ENCODE measurements at places on chromosomes 2 and 18.

- DNase-seq, result no peak
Measured at GRCh38 chr2:55452879-55453278, 33.2 kb upstream of the CCDC88A start.

DNA sequence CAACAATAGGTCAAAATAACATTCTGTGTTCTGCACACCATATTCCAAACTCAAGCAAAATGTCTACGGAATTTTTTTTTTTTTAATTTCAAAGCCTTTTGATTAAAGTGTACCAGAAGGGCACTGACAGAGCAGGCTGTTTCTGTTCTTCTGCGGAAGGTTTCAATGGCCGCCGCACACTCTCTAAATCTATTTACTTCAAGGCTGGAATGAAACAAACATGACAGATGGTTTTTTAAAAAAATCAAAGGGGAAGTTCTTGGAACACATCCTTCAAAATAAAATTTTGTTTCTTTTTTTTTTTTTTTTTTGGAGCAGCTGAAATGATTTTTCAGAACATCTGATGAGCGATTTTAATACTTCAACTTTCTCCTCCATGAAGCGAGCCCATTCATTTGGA lies 259.1 kb downstream of the TXNL1 start:
- DNase-seq, result no peak

- peak; percentile 65 for DNase-seq
Measured at GRCh38 chr2:125643585-125643984, 1012.4 kb upstream of the GYPC start.

GRCh38 chr2:177724398-177725287 lies 332.1 kb downstream of the AGPS start:
- peak; percentile 81 for DNase-seq

DNA sequence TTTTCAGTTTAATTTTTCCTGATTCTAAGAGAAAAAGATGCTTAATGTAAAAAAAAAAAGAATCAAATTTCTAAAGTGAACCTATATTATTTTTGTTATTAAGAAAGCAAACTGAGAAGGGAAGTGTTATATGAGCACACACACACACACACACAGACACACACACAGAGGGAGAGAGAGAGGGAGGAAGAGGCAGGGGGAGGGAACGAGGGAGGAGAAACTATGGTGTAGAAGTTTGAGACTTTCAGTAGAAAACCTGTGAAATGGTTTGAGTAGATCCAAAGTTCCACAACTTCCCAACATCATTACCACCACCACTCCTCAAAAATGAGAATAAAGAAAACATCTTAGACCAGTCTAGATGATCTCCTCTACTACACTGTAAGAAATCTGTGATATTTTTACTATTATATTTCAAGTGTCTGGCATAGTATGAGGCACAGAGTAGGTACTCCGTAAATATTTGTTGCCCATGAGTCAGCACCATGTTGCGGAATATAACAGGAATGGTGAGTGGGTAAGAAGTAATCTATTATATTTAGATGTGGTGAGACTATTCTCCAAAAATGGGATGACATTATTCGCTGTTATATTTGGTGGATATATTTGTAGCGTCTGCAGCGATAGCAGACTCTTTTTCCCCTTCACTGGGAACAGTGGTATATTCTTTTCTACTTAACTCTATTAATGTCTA lies 149.4 kb upstream of the DNMT3A start:
- peak; percentile 9 for DNase-seq

GRCh38 chr18:61922435-61922834 lies 29.6 kb upstream of the RNF152 start:
- DNase-seq, result no peak

- no peak for DNase-seq
Measured at GRCh38 chr2:102809291-102810189, 47.7 kb downstream of the TMEM182 start.

- no peak for DNase-seq
Measured at GRCh38 chr2:42614838-42615237, 46.4 kb downstream of the MTA3 start.

DNA sequence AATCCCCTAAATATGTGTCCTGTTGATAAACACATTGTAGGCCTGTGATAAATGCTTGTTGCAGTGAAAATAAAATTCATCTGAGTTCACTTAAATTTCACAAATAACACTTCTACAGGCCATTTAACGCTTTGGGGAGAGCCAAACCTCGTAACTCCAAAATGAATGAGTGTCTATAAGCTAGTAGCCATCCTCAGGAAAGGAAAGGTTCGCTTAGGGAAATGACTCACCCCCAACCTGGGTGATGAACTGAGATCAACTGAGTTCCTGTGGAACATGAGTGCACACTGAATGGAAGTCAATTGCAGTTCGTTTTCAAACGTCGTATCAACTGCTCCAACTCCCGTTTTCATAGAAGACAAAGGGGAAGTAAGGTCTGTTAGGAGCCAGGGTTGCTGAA lies 527.6 kb upstream of the ID2 start:
- no peak for DNase-seq

- DNase-seq, result no peak
Measured at GRCh38 chr2:22340716-22341115, 1044.3 kb upstream of the KLHL29 start.

GRCh38 chr2:160715428-160715827 lies 221.8 kb upstream of the RBMS1 start:
- DNase-seq, result peak; percentile 26

DNA sequence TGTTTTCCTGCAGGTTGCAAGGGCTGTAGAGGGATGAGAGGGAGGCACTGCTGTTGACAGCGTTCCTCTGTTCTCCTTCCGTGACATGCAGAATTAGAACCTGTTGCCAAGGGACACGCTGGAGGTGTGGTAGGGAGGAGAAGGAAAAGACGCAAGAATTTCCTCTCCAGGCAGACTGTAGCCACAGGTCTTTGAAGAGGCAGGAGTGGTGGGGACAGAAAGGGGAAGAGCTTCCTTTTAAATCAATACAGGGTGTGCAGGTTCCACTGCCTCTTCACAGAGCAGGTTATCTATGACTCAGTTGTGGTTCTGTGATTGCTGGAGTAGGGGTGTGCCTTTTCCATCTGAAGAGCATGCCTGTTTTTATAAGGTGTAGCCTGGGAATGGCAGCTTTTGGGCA lies 133.0 kb downstream of the WDSUB1 start:
- no peak for DNase-seq

DNA sequence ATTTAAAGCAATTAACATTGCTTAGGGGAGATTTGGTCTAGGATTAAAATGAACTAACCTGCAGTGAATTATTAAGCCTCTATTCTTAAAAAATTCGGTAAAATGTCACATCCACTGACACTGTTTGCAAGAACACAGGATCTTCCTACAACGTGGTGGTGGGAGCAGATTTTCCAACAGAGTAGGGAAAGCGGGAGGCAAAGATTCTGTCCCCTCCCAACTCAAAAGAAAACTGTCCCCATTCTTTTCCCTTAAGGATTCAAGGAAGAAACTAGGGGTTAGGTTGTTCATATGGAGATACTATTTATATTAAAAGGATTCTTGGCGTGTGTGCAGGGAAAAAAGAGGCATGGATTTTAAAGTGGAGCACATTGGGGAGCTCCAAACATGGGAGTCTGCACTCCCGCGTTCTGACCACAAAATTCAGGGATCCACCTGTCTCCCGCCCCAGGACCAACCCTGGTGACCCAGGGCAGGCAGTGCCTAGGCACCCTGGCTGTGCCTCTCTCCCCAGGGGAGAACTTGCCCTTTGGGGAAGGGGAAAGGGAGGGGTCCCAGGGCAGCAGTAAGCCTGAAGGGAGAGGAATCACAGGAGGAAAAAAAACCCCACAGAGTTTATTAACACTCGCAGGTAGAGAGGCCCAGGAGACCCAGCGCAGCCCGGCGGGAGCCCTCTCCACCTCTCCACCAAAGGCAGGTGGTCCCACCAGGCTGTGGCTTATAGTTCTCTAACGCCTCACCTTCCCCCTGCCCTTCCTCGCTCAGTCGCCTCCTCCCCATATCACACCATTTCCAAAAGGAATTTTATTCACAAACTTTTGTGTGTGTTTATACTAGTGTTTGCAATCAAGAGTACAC lies 2.3 kb downstream of the PTGR3 start:
- peak; percentile 36 for DNase-seq

GRCh38 chr2:193891023-193891422 lies 1696.3 kb upstream of the TMEFF2 start:
- no peak for DNase-seq

GRCh38 chr2:6213056-6213780 lies 521.0 kb downstream of the SOX11 start:
- no peak for DNase-seq

- DNase-seq, result no peak
Measured at GRCh38 chr2:23944976-23945375, 4.7 kb downstream of the UBXN2A start.

GRCh38 chr2:74620671-74621070 lies 27.5 kb downstream of the M1AP start:
- peak; percentile 19 for DNase-seq

DNA sequence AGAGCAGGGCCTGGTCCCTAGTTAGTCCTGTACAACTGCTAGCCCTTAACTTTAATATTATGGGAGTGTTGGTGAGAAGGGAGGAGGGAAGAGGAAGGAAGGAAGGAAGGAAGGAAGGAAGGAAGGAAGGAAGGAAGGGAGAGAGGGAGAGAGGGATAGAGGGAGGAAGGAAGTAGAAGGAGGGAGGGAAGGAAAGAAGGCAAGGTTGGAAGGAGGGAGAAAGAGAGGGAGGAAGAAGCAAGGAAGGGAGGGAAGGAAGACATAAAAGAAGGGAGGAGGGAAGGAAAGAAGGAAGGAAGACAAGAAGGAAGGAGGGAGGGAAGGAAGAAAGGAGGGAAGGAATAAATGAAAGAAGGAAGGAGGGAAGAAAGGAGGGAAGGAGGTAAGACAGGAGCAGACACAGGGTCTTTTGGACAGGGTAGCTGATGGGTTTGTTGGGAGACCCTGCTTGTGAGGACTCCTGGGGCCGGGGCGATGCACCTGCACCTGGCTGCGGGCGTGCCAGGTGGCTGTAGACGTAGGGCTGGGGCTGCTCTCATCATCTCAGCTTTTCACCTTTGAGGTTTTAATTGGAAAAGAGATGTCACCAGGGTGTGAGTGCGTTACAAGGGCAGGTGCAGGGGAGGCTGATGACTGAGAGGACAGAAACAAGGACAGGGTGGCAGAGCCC lies 5.9 kb upstream of the POMC start:
- no peak for DNase-seq

DNA sequence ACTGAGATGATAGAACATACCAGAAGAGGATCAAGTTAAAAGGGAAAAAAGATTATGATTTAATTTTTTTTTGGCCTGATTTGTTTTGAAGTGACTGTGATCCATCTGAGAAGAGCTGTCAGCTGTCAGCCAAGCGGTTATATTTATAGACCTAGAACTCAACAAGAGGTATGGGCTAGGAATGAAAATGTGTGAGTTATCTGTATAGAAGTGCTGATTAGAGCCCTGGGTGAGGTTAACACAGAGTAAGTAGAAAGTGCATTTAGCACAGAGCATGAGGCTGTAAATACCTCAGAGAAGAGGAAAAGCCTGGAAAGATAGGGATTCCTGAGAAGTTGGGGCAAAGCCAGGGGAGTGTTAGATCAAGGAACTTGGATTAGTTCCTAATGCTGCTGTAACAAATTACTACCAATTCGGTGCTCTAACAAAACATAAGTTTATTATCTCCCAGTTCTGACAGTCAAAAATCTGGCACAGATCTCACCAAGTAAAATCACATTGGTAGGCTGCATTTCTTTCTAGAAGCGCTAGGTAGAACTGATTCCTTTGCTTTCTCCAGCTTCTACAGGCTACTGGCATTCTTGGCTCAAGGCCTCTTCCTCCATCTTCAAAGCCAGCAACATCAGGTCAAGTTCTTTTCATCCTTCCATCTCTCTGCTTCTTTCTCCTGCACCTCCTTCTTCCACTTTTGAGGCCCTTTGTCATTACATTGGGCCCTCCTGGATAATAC lies 197.4 kb upstream of the SPHKAP start:
- no peak for DNase-seq

DNA sequence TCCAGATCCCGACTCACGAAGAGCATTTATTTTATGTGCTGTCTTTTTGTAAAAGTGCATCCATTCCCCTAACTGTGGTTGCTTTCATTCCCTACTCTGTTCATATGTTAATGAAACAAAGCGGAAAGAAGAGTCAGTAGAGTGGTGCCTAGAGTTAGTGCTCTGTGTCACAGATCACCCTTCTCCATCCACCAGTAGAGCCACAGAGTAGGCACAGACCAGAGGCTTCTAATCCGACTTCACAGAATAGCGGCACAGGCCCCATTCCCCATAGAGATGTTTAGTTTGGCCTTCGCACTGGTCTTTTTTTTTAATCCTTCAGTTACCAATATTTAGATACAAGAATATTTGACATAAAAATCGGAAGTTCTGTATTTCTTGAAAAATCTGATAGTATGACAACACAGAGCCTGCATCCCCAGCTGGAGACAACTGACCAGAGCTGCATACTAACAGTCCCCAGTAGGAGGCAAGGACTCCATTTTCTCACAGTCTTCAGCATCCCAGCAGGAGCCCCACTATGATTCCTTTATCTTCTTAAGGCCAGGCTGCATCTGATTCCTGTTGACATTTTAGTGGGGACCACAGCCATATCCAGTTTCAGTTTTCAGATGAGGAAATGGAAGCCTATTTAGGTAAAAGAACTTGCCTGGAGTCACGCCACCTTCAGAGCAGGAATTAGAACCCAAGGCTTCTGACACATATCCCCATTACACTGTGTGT lies 7.0 kb downstream of the G6PC2 start:
- DNase-seq, result no peak

DNA sequence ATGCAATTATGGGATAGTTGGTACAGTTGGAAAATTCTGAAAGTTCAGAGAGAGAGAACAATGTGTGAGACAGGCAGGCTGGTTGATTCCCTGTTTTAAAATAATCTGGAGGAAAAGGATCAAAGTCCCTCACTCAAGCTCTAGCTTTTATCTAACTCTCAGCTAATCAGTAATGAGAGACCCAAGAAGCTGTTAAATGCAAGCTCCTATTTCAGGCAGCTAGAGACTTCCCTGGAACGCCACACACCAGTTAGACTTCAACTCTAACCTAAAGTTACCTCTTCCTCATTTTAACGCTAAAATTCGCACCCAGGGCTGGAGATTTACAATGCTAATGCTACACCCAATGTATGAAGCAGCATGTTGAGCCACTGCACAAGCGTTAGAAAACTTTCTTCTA lies 243.1 kb downstream of the EN1 start:
- DNase-seq, result no peak

DNA sequence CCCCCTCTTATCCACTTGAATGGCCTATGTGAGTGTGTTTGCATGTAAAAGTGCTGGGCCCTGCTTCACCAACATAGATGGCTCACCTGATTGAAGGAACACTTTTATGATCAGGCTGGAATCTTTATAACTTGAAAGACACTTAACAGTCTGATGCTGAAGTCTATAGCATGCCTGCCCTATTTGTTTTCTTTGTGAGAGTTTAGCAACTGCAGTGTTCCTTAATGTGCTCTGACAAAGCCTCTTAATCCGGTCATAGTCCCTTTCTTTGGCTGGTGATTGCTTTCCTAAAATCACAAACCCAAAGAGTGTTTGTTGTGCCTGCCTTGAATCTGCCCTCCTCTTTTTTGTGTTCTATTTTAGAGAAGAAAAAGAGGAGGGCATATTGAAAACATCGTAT lies 1382.8 kb upstream of the CELF4 start:
- no peak for DNase-seq

Measured in muscle of leg (tissue), 16 donors.